ENCODE measurements at places on chromosomes 11 and 22.
A peak's percentile ranks its signal among the peaks of the same experiment; 100 is the strongest.

- DNase-seq = no peak
Measured at GRCh38 chr11:110072930-110073329, 20.3 kb upstream of the ZC3H12C start.

DNA sequence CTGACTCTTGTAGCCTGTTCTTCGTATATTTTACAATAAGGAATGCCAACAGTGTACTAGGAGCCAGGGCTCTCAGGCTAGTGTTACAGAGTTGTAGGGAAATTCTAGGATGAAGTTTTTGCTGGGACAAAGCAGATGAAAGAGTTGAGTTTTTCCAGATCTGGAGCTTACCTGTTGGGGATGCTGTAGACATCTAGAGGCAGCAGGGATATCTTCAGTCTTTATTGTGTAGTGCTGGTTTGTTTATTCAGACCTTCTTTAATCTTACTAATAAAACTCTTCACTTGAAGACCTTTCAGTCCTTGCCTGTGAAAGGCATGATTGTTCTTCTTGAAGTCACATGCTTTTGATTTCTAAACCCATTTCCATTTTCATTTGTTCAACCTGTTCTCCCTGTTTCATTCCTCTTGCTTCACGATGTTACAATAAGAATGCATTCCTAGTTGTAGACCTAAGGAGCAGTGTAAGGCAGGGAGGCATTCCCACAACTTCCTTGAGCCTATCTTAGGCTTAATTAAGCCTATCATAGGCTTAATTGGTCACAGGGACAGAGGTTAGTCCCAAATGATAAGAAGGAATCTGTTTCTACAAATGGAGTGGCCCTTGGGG lies 7.9 kb upstream of the SLC37A2 start:
- DNase-seq = no peak

- no peak for DNase-seq
Measured at GRCh38 chr22:23692598-23693291, 1.9 kb downstream of the RGL4 start.

GRCh38 chr11:131178020-131178419 lies 192.4 kb upstream of the NTM start:
- DNase-seq = no peak

DNA sequence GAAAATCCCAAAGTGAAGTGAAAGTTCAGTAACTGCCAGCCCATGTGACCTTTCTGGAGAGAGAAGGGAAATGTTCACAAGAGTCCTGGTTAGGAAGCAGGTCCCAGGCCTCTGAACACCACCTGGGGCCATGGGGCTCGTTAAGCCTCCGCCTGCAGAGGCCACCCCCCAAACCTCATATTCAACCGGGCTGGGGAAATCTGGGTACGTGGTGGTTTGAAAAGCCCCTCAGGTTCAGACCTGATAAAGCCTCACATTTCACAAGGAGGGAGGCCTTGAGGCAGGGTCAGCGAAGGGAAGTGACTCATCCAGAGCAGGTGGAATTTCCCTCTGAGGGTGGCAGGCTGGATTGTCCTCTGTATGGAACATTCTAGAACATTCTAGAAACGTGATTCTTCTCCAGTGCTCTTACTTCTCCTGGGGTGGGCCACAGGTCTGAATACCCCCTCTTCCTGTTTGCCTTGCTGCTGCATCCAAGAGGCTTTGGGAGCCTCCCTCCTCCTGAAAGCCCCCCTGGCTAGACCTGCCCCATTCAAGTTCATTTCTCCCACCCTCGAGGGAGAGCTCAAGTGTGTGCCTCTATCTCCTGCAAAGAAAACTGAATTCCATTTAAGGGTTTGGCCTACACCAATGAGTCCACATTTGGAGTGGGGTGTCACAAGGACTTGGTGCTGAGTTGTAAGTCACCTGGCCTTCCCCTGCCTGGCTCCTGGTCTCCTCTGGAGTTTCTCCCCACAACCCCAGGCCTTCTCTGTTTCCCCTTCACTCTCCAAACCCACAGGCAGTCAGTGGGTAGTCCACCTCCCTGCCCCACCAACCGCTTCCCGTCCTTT lies 6.3 kb downstream of the FXYD2 start:
- no peak for DNase-seq

- peak; percentile 36 for DNase-seq
Measured at GRCh38 chr11:69280994-69281393, 13.0 kb upstream of the MYEOV start.

DNA sequence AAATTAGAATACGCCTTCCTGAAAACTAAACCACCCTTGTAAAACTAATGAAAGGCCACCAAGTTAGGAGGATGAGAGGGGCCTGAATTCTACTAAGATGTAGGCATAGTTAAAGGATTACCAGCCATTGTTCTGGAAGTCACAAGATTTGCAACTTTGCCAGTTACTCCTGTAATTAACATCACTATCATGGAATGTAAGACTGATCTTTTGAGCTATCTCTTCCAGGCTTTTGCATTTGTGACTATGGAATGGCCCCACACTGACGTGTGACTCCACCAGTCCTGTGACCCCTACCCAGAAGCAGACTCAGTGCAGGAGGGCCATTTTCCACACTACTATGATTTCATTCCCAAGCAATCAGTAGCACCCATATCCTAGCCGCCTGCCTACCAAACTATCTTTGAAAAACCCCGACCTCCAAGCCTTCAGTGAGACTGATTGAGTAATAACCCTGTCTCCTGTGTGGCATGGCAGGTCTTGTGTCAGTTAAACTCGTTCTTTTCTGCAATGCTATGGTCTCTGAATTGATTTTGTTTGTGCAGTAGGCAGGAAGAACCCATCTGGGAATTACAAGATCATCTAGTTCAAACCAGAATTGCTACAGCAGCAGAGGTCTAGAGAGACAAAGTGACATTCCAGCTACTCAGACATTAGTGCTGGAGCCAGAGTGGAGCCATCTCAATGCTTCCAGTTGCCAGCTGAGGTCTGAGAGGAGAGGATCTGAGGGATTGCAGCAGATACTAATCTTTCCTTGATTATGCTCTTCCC lies 1.9 kb upstream of the CTSF start:
- DNase-seq = no peak

DNA sequence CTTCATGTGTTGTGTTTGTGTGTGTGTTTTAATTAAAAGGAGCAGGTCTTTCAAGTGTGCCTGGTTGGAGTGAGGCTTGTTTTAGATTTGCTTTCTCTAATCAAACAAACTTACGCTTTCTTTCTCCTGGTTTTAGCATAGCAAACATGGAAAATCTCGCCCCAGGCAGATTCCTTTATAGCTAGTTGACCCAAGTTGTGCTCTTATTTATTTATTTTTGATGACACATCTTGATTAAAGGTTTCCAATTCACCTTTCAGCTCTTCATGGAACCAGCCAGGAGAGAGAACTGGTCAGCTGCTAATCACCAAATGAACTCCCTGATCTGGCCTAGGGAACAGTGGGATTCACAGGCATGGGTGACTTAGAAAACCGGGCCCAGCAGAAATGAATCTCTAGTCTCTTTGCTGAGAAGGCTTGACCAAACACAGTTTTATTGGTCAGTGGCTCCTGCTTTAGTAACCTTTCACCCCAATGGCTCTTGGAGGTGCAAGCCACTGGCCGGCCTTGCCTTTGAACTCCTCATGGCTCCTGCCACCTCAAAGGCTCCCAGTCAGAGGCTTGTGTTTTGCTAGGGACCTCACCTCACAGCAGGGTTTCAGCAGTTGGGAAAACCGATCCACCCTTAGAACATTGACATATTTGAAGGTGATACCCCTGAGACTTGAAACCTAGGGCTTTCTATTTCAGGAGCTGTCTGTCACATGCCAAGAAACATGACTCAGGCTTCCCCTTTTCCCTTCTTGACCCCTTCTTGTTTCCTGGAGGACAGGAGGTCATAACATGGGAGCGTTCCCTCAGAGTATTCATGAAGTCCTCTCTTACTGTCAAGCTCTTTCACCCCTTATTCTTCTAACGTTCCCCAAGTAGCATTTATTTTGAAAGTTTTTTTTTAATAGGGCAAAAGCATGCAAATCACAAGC lies 48.8 kb downstream of the EXT2 start:
- DNase-seq = no peak

- DNase-seq = no peak
Measured at GRCh38 chr11:111044751-111045406, 200.6 kb upstream of the POU2AF2 start.

DNA sequence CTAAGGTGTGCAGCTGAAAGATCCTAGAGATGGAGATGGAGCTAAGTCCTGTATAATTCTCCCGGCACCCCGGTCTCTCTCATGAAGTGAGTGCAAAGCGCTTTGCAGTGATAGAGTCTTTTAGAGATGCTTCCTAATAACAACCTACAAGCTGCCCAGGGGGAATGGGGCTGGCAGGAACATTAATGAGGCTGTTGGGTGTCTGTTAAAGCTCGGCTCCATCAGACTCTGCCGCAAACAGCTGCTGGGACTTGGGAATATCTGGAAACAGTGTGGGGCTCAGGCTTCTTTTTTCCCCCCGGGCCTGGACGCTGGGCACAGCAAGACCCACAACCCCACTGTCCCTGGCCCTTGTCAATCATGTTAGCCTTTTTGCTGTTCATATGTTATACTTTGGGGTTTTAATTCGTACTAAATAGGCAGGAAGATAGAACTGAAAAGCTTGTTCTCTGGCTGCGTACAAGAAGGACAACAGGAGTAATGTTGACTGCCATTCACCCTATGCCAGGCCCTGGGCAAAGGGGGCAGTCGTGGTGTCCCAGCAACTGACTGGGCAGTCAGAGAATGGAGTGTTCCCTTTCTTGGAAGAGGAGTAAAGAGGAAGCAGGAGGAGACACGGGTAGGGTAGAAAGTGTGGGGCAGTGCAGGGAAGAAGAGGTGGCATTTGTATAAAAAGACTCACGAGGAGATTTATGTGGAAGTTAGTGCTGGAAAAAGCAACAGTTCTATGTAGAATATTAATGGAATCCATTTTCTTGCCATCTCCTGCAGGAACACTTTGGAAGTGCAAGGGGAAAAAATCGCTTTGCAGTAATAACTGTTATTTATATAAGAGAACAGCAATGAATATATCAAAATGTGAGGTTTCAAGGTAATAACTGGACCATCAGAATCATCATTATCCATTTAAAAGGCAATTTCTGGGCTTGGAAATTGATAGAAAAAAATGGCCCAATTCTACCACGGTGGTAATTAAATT lies 232.8 kb downstream of the GRIK4 start:
- no peak for DNase-seq

- no peak for DNase-seq
Measured at GRCh38 chr11:125165111-125165842, 726 bp downstream of the PKNOX2 start.

- no peak for DNase-seq
Measured at GRCh38 chr11:113668255-113668654, 37.9 kb downstream of the TMPRSS5 start.

- DNase-seq = peak; percentile 42
Measured at GRCh38 chr22:24153353-24153752, 27.9 kb upstream of the SUSD2 start.

DNA sequence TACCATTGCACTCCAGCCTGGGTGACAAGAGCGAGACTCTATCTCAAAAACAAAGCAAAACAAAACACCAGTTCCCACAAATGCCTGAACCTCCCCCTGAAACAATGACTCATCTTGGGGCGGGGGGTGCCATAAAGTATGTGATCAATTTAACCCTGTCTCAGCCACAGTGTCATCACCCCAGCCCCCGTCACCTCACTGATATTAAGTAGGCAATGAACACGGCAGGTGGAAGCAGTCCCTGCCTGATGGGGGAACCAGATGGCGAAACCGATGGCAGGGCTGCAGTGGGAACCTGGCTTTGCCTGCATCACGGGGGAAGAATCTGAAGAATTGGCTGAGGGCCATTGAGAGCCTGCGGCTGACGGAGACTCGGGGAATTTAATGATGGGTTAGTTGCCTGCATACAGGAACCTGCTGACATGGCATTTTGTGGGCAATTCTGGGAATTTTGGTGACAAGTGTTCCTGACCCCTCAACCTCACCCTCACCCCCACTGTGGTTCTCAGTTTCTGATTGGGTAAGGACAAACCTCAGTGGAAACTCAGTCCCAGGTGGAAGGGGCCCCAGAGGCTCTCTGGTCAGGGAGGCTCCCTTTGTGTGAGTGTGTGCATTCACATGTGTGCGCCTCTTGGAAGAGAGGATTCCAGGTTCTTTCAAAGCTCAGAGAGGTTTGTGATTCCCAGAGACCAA lies 39.1 kb upstream of the SHISAL1 start:
- DNase-seq = peak; percentile 89

- no peak for DNase-seq
Measured at GRCh38 chr22:42388130-42388797, 43.9 kb downstream of the NFAM1 start.

GRCh38 chr11:105241136-105241535 lies 101.6 kb upstream of the CARD18 start:
- DNase-seq = no peak

- DNase-seq = no peak
Measured at GRCh38 chr11:24497831-24498230, 978 bp downstream of the LUZP2 start.

DNA sequence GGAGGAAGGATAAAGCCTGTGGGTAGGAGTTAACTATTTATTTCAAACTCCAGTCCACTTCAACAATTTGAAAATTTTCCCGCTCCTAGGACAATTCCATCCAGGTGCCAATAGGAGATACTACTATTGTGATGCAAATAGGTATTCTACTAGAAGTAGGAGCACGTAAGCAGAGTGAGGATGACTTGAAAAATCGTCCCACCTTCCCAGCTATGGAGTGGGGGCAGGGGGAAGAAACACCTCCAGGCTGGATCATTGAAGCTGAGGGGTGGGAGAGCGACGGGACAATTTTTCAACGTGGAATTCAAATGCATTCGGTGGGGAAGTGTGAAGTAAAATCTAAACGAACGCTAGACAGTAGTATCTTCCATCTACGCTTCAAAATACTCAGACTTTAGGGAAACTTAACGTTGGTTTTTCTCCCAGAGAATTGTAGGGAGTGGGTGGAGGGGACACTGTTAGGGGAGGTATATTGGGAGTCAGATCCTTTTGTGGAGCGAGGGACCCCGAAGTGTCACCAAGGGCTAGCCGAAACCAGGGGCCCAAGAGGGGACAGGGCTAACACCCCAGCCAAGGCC lies 523 bp upstream of the ARHGAP42 start:
- DNase-seq = no peak
